Suppressor macrophage treated with lipopolysaccharide for 1 hour (primary cell): ENCODE measurements at places on chromosomes 16 and 17.

- DNase-seq = no peak
These were observed 29.2 kb downstream of the SOCS3 start for GRCh38 chr17:78330570-78331224.

GRCh38 chr17:64571746-64572145 lies 65.0 kb downstream of the CEP95 start:
- no peak for DNase-seq

DNA sequence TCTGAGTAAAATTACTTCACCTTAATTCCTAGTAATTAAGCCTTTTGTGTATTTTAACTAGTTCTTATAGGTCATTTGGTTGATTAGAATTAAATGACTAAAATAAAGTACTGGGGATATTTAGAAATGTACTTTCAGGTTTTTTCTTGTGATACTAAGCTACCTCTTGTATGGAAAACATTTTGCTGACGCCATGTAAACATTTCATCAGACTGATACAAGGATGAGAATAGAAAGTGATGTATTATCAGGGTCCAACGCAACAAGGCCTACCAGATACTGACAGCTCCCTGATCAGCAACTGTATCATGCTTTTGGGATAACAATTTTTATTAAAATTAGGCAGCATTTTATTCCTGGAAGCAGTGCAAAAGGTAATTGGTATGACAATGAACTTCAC lies 1.7 kb downstream of the SMARCE1 start:
- DNase-seq = peak; percentile 22

- DNase-seq = peak; percentile 25
These were observed 33.7 kb upstream of the MFSD6L start for GRCh38 chr17:8832711-8833352.

DNA sequence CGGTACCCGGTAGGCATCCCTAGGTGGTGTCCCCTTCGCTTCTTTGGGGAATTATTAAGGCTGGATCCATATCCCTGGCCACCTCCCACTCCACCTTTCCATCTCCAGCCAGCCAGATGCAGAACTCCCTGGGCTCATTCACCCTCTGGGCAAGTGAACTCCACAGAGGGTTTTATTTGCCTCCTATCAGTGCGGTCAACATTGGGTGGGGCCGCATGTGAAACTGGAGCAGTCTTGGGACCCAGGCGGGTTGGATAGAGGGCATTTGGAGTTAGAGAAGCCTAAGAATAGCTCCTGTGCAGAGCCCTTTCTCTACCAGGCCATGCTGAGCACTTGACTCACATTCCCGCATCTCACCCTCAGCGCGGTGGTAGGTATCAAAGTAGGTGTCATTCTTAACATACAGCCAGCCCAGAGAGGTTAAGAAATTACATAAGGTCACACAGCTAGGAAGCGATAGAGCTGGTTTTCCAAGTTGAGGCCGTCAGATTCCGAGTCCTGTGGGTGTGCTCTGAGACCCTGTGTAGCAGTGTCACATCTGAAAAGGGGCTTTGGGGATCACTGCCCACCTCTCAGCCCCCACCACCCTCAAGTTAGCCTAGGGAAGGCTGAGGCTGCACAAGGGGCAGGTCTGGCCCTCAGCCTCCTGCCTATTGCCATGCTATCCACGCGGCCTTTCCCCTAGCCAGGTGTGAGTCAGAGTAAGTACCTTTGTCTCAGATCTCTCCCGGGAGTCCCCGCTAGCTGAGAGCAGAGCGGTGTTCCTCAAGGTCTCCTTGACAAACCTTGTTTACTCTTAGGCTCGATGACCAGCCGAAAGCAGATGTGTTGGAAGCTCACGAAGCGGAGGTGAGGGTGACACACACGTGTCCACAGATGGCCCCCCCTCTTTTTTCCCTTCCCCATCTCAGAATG lies 26.9 kb upstream of the LGALS9 start:
- DNase-seq = no peak

DNA sequence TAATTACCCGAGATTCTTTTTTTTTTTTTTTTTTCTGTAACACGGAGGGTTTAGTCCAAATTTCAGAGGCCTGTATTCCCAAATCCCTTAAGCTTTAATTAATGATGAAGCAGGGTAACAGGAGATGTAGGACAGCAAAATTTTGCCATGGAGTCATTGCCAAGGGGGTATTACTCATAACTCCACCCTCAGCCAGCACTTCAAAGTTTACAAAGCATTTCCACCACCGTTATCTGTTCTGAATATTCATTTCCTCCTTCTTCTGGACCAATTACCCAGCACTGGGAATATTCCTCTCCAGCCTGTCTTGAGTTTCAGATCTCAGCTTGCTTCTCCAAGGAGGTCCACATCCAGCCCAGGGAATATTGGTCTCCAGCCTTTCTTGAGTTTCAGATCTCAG lies 747.5 kb upstream of the EEF2KMT start:
- DNase-seq = no peak

- no peak for DNase-seq
These were observed 44.7 kb downstream of the ABCC6 start for GRCh38 chr16:16178455-16179162.

DNA sequence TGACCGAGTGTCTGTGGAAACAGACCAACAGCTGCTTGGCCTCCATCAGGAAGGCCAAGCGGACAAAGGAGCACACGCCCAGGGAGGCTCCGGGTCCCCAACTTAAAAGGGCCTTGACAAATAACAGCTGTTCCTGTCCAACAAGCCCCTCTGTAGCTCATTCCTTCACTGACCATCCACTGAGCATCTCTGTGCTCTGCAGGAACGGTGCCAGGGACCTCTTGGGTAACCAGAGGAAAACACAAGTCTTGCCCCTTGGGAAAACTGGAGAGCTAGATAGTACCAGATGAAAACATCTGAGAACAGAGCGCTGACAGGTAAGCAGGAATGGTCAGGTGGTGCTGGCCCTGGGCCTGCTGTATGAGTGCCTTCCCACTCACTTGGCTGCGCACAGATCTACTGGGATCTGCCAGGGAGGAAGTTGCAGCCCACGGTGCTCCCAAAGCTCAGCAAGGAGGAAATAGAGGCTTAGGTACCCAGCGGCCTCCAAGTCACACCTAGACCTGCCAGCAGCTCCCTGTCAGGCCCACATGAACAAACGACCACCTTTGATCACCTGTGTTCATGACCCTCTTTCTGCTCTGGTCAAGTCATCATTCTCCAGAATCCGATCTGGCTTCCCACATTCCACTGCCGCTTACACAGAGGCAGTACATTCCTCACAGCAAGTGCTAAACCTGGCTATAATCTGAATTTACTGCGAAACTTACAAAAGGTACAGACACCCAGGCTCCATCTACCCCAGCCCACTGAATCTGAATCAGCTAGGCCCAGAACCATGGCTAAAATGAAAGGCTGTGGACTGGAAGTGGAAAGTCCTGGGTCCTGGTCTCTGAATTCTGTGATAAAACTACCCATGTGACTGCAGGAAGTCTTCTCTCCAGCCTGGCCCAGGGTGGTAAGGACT lies 12.5 kb downstream of the DCAKD start:
- no peak for DNase-seq

DNA sequence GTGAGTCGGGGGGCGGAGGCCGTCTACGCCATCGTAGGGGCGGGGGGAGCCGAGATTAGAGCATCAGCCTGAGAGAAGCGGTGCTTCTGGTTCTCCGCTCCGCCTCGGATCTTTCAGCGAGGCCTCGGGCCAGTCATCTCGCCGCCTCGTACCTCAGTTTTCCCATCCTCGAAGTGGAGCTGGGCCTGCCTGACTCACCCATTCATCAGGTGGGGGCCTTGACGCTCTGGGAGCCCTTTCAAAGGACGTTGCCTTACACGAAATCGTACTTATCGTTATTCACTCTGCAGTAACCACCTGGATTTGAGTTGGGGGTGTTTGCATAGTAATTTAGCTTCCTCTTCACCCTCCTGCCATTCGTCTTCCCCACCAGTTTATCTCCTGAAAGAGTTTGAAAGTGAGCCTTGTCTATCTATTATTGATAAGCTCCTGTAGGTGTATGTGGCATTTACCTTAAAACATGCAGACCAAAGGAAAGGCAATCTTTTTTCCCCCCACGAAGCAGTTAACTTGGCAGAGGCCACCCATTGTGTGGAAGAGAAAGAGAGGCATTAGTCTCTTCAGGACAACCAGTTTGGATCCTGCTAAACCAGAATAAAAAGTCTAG lies 674 bp downstream of the TAF15 start:
- DNase-seq = peak; percentile 39

DNA sequence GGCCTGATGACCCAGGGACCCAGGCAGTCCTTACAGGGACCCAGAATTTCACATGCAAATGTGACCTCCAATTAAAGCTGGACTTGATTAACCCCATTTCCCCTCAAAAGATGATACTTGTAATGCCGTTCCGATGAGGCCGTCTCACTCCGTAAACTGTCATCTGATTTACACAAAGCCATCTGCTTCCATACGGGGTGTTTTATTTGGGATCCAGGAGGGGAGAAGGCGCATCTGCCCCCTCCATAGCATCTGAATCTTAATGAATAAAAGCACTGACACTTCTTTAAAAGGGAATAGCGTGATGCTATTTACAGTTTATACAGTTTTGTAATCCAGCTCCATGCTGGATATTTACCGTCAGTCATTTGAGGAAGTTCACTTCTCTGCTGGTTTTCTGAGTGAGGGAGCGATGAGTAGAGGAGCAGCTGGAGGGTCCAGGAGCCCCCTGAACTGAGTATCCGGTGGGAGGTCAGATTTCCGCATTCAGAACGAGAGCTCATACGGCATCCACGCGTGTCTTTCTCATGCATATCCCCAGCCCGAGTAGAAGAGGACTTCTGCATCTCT lies 452.7 kb downstream of the WWOX start:
- peak; percentile 74 for DNase-seq

GRCh38 chr17:35372846-35373533 lies 431 bp downstream of the SLFN11 start:
- DNase-seq = peak; percentile 34

DNA sequence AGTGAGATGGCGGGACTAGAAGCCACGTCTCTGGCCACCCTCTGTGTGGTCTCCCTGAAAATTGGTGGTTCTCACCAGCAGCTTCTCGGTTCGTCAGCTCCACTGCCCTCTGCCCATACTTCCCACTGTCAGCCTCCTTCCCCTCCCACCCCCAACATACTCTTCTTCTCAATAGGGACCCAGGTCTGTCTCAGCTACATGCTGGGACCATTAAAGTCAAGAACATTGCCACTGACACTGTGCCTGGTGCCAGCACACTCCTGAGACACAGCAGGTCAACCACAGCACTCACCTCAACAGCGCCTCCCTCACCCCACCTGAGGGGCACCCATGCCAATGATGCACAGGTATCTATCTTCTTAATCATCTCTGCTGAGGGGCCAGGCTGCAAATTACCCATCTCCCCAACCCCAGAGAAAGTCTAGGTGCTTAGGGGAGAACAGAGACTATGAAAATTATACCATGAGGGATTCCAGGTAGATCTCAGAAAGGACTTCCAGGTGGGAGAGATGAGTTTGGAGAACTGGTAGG lies 1.3 kb downstream of the PLXDC1 start:
- DNase-seq = no peak

GRCh38 chr16:8957063-8957397 lies 6.7 kb downstream of the USP7 start:
- no peak for DNase-seq

DNA sequence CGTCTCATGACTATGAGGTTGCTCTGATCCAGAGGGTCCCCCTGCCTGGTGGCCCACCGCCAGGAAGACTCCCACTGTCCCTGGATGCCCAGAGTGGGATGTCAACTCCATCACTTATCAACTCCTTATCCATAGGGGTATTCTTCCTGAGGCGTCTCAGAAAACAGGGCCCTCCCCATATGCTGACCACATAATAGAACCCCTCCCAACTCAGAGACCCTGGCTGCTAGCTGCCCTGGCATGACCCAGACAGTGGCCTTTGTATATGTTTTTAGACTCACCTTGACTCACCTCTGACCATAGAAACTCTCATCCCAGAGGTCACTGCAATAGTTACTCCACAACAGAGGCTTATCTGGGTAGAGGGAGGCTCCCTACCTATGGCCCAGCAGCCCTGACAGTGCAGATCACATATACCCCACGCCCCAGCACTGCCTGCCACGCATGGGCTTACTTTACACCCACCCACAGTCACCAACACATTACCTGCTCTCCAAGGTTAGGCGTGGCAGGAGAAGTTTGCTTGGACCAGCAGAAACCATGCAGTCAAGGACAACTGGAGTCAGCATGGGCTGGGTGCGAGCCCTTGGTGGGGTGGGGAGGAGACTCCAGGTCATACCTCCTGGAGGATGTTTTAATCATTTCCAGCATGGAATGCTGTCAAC lies 2.3 kb upstream of the G6PC1 start:
- DNase-seq = no peak

- DNase-seq = no peak
These were observed 37.6 kb upstream of the CBFA2T3 start for GRCh38 chr16:89014403-89015230.

DNA sequence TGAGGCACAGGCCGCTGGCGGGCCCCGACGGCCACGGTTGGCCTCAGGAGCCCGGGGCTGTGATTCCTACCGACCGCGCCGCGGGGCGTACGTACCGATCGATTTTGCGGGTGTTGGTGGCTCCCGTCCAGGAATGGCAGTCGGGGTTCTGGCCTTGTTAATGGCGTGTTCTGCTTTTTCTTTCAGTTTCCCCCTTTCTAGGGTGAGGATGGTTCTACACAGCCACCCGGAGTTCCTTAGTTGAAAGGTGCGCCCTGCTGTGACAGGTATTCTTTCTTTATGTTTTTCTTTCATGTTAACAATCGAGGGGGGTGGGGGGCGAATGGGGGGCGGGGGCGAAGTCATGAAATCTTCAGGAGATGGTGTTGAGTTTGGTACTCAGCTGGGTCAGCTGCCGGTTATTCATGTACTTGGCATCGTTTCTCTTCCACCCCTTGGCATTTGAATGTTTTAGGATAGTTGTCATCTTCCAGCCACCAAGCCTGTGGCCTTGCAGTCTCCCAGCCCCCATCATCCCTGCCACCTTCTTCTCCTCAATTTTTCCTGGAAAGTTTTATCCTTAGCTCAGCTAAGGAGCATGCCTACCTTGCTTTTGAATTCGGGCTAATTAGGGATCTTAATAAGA lies 802 bp downstream of the CYLD start:
- peak; percentile 68 for DNase-seq

GRCh38 chr17:70871180-70871818 lies 702.0 kb downstream of the KCNJ2 start:
- DNase-seq = no peak

GRCh38 chr16:24508614-24509013 lies 30.8 kb upstream of the RBBP6 start:
- DNase-seq = no peak

DNA sequence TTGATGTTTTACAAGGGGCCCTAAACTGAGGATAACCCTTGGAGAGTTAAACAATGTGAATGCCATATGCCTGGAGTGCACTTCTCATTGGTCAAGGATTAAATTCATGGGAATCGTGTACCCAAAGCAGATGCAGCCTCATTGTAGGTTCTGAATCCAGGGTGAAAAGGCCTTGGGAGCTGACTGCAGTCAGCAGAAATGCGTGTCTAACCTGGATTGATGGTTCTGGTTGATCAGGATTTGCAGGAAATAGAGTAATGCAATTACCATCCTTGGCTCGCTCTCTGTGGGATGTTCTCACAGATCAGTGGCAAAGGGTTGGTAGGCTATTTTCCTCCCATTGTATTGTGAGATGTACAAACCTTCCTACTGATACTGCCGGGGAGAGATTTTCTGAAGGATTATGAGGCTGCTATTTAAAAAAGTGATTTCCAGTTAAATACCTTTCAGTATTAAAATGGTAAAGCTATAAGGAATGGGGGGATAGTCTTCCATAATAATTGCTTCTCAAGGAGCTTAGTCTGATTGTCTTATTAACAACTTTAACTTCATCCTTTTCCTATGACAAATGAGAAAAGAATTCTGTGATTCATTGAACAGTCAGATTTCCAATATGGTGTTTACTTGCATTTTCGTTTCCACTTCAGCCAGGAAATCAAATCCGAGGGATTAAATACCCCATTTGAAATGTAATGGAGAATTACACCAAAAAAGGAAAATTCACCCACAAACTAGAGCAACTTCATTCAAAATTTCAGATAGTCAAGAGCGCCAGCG lies 1028.1 kb upstream of the EEF2KMT start:
- no peak for DNase-seq
